ENCODE measurements at places on chromosomes 13 and 19.

DNA sequence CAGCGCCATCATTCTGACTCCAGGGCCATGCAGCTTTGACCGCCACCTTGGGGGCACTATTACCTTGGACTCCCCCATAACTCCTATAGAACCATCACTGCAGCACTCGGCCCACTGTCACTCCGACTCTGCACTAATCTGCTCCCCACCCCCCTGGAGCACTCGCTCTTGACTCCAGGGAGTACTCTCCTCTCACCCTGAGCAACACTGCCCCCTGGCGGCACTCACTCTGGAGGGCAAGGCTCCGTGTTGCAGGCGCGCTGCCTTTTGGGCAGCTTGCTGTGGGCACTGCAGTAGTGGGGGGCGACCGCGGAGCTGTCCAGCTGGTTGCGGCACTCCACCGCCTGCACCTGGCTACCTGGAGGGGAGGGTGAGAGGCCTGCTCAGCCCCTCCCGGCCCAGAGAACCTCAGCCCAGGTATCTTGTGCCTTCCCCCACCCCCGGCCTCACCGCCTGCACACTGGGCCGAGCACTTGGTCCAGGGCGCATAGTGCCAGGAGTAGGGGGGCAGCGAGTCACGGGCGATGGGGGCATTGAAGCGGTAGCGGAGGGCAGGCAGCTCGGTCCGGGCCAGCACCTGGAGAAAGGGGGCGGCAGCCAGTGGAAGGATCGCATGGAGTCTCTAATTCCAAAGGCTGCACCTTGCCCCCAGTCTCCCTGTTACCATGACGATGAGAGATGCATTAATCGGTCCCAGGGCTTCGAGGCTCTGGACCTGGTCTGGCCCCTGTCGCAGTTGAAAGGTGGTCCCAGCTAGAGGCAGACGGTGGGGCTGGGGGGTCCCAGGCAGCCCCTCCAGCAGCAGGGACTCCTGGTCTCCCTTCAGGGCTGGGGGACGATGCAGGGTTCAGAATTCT is 8.9 kb upstream of the MYO1F start:
- DNase-seq: peak; percentile 44

- peak; percentile 5 for DNase-seq
Measured at GRCh38 chr13:80695841-80696240, 354.9 kb upstream of the SPRY2 start.

DNA sequence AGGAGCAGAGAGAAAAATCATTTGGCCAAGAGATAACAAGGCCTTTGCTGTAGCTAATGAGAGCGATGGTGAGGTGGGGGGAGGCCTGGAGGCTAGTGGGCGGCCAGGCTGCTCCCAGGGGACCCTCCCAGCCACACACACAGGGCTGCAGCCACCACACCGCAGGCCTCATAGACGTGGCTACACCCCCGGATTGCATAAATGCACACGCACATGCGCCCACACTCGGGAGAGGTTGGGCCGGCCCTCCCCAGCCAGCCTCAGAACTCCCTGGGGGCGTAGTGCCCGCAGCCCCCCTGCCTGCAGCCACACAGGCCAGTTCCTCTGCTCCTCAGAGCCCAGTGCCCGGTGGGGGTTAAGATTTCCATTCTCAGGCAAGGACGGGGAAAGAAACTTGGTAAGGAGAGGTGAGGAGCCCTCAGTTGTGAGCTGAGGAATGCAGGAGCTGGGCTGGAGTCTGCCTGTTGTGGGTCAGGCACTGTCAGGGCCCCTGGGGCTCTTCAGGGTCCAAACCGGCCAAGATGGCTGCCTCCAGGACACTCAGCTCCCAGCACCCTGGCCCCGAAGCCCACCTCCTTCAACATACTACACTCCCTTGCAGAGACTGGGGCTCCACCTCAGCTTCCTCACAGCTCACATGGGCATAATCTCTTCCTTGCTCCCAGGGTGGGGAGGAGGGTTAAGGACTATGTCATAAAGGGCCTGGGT is 8.0 kb downstream of the PTH2 start:
- peak; percentile 75 for DNase-seq

DNA sequence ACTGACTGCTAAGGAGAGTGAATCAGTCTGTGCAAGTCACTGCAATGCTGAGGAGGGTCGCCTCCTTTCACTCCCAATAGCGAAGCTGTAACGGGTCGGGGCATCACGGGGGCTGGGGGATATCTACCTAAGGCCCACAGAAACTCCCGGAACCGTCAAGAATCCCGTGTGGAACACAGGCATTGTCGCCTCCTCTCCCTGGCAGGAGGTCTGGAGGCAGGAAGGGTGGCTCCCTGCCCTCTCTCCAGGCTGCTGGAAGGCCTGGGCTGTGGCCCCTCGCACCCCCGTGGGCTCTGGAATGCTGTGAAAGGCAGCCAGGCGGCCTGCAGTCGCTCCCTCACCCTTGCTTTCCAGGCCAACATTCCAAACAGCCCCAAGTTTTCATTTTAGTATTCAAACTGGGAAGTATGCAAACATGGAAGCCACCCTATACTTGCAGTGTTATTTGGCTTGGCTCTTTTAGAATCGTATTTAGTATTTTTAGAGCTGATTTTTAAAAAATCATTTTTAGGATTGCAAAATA is 109.4 kb downstream of the CRYL1 start:
- peak; percentile 10 for DNase-seq

DNA sequence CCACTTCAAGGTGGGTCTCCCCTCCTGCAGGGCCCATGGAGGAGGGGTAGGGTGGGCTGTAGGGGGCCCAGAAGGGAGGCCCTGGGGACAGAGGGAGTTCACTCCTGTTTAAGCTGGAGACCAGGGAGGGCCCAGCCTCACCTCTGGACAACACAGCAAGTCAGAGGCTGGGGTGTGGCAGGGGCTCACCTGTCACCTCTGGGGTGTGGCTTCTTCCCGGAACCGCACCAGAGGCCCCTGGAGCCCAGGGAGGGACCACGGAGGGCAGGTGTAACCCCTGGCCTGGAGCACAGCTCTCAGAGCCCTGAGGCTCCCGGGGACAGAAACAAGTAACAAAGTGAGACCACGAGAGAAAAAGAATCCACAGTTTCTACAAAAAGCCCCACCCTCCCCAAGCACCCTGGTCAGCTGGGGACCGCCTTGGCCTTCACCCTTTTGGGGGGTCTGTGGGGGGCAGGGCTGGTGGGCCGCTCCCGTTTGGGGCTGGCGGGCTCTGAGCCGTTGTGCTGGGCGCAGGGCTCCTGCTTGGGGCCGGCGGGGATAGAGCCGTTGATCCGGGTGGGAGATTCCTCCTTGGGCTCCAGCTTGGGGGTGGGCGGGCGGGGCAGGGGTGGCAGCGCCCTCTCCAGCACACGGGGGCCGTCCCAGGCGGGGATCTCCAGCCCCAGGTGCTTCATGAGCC is 8.0 kb downstream of the SIRT6 start:
- no peak for DNase-seq

DNA sequence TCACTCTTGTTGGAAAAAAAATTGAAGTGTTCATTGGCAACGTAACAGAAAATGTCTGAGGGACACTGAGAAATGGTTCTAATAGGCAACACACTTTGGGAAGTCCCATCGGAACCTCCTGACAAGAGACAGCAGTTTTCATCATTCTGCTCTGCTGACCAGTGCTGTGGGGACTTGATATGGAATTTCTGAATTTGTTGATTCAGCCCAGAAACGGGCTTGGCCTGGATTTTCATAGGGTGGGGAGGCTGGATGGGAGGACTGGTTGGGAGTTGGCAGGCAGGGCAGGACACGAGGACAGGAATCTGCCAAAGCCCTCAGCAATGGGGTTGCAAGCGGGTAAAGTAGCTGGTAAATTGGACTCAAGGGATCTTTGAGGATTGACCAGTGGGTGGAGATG is 96.5 kb downstream of the DCT start:
- no peak for DNase-seq

- DNase-seq: no peak
Measured at GRCh38 chr13:66974174-66974573, 256.0 kb downstream of the PCDH9 start.

- DNase-seq: no peak
Measured at GRCh38 chr13:111404746-111405145, 84.3 kb downstream of the TEX29 start.

- peak; percentile 37 for DNase-seq
Measured at GRCh38 chr13:33606692-33607091, 211.3 kb upstream of the RFC3 start.

GRCh38 chr19:7799640-7800355 is 30.2 kb upstream of the EVI5L start:
- peak; percentile 87 for DNase-seq

GRCh38 chr13:28306325-28306724 is 168.0 kb downstream of the PAN3 start:
- no peak for DNase-seq

- DNase-seq: no peak
Measured at GRCh38 chr19:7912697-7913564, 1.7 kb upstream of the TGFBR3L start.

DNA sequence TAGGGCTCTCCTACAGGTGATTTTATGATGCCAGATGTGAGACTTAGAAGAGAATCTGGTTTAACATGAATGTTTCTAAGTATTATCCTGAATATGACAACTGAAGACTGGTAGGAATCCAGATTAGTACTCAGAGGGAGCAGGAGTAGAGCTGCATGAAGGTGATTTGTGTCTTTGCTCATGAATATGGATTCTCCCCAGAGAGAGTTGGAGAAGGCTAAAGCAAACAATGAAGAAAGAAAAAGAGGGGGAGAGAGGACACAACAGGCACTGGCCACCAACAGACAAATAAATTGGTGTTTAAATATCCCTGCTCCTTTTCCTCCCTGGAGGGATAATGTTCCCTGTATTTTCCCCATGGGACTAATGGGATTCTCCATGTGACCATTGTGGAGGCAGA is 427.0 kb upstream of the KLF12 start:
- no peak for DNase-seq

- no peak for DNase-seq
Measured at GRCh38 chr13:53241891-53242348, 213.3 kb downstream of the OLFM4 start.

GRCh38 chr19:45908956-45909355 is 5.6 kb downstream of the NANOS2 start:
- peak; percentile 28 for DNase-seq

DNA sequence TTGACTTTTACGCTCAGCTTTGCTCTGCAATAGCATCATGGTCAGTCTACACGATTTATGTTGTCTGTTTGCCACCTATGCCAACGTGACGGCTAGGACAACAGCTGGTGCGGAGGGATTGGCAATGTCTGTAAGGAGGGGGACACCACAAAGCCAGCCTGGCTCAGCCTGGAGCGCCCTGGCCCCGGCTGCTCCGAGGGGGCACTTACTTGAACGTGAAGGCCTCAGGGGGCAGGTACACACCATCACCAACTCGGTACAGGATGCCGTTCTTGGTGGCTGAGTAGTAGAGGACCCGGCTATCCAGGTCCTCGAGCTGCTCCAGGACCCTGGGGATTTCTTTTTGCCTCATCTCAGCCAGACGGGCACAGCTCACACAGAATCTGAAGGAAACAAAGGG is 26.4 kb upstream of the EIF3G start:
- no peak for DNase-seq

GRCh38 chr19:19477705-19478383 is 37.5 kb downstream of the TSSK6 start:
- peak; percentile 16 for DNase-seq
